Fibroblast of skin of back (primary cell): ENCODE measurements at places on chromosomes 12 and 14.

DNA sequence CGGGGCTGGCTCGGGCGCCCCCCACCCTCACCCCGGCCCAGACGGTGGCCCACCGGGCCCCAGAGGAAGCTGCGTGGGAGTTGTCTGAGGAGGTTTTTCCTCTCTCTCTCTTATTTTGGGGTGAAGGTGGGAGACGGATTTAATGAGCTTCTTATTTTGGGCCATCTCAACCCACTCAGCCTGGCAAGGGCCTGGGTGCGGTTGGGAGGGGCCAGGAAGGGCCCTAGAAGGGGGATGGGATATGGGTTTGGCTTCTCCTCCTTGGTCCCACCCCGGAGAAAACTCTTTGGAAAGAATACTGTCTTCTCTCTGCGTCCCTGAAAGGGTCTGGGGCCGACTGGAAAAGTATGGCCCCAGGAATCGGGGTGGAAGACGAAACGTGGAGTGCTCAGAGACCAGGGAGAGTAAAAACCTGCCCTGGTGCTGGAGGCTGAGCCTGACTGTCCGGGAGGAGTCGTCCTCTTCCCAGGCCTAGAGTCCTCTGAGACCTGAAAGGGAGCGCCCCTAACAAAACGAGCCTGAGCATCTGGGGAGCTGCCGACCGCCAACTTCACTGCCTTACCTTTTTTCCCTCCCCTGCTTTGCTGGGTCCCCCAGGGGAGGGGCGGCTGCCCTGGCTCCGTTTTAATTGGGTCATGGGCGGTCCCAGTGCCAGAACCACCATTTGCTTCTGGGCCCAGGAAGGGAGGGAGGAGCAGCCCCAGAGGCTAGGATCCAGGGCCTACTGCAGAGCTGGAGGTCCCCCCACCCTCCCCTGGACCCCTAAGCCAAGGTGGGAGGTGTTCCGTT is 1.6 kb downstream of the MMP14 start:
- DNase-seq: peak; percentile 71

- DNase-seq: peak; percentile 82
Observed at GRCh38 chr12:122003651-122004611, 17.8 kb upstream of the BCL7A start.

DNA sequence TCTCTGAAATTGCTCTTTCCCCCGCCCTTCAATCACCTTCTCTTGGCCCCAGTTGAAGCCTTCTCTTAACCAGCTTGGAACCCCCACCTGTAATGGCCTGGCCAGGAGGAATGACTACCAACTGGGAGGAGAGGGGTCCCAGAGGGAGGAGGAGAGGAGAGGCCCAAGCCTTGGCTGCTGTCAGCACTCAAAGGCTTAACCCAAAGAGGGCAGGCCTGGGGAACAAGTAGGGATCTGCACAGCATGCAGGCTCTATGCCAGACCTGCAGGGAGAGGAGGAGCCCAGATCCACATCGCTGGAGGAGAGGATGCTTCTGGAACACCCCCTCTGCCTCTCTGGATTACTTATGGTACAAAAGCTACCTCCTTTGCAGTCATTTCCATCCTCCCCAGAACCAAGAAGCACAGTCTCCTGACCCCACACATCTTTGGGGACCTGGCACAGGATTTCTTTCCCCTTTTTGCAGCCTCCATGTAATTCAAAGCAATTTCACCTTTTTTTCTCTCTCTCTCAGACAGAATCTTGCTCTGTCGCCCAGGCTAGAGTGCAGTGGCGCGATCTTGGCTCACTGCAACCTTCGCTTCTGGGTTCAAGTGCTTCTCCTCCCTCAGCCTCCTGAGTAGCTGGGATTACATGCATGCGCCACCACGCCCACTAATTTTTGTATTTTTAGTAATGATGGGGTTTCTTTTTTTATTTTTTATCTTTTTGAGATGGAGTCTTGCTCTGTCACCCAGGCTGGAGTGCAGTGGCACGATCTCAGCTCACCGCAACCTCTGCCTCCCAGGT is 6.2 kb downstream of the RARG start:
- DNase-seq: no peak

- no peak for DNase-seq
Observed at GRCh38 chr14:93010130-93010499, 87.2 kb downstream of the CHGA start.

- DNase-seq: no peak
Observed at GRCh38 chr12:49346659-49347310, at the start of gene DNAJC22. DNAJC22 (plus strand) TSS chr12:49346888; CDS start chr12:49348873, 1,985 bp downstream.

GRCh38 chr12:58557661-58558060 is 362.6 kb downstream of the LRIG3 start:
- peak; percentile 27 for DNase-seq
